ENCODE measurements at places on chromosomes 5 and 9. TPM values are rescaled to one million over a fixed set of nuclear protein-coding genes. Genes with fewer than 3 reads are reported as not detected.

The MEGF10 gene
- total RNA-seq = not detected

The CLIC3 gene
- not detected for total RNA-seq

DNA sequence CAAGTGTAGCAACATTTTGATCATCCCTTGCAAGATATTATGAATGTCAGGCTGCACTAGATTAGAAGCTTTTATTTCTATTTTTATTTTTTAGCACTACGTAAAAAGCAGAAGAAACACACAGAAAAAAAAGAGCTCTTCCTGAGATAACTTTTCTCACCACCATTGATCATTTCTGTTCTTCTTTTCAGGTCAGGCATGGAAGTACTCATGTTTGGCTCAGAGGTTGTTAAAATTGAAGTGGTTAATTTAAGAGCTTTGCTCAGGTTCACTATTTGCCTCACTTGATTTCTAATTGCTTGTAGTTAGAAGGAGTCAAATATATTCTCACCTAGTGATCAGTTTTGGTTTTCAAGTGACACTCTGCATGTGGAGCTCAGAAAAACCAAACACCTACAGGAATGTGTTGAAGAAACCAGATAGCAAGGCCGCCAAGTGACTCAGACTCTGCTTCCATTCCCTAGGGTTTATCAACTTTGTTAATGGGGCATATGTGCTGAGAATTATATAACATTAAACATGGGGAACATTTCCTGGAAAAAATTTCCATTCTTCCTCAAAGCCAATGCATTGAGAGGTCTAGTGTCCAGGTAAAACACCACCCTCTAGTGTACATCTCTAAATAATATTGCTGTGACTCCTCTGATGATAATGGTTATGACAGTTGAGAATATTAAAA, 679.8 kb downstream of the CETN3 start:
- no peak for DNase-seq

GRCh38 chr9:12860998-12861397, 86.2 kb downstream of the LURAP1L start:
- DNase-seq = no peak

- DNase-seq = no peak
Measured at GRCh38 chr5:177606071-177607051, 6.4 kb downstream of the B4GALT7 start.

GRCh38 chr5:96868603-96869371, 7.5 kb upstream of the ERAP2 start:
- no peak for DNase-seq

DNA sequence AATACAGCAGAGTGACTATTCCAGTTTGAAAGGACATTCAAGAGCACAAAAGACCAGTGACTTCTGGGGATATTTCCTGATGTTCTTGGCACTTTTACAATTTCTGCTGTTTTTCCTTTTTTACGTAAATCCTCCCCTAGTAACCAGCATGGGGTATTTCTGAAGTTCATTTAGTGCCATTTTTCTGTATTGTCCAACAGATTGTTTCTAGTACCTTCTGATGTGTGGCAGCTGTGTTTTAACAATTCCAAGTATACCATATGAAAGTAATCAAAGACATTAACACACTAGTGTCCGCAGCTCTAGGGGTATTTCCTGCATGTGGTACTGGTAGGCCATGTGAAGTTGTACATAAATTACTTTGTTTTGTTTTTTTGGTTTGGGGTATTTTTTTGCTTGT, 53.0 kb upstream of the SMARCA2 start:
- DNase-seq = no peak

- DNase-seq = no peak
Measured at GRCh38 chr9:95092262-95093072, 225.0 kb downstream of the FANCC start.

DNA sequence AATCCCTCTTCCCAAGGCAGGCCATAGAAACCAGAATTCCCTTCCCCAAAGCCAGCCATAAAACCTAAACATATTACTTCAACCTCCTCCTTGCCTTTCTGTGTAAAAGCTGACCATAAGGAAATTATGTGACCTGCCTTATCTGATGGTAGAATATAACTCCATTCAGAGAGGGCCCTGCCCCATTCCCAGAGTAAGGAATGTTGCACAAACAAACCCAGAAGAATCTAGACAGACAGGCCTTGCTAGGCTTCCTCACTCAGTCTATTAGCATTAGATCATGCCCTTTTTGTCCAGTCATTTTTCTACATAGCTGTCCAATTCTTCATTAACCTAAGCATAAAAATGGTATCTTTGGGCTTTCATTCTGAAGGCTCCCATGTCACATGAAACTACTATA, 17.8 kb upstream of the IFNB1 start:
- DNase-seq = no peak

- no peak for DNase-seq
Measured at GRCh38 chr9:82538634-82539033, 524.3 kb downstream of the RASEF start.

DNA sequence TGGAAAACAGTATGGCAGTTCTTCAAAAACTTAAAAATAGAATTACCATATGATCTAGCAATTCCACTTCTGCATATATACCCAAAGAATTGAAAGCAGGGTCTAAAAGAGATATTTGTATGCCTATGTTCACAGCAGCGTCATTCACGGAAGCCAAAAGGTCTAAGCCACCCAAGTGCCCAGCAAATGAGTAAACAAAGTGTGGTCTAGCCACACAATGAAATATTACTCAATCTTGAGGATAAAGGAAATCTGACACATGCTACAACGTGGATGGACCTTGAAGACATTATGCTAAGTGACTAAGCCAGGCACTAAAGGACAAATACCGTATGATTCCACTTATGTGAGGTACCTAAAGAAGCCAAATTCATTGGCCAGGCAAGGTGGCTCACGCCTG, 11.1 kb upstream of the MED27 start:
- DNase-seq = no peak

DNA sequence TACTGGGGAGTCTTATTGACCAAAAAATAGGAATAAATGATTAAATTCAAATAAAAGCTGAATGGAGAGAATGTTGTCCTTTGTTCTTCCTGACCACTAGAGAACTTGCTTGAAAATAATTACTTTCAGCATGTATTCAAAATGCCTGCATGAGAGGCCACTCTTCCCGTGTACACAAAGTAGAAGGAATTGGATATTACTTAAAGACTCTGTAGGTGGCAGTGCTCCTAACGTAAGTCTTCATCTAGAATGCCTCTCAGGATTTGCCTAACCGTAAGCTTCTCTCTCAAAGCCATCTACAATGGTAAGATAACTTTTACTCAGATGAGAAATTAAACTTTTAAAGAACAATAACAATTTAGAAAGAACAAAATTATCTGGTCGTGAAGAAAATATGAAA, 620.0 kb upstream of the CCNG1 start:
- no peak for DNase-seq
